Breast epithelium (tissue), 4 donors: ENCODE measurements at places on chromosomes 7 and 10. TPM values are rescaled to one million over a fixed set of nuclear protein-coding genes. Genes with fewer than 3 reads are reported as not detected.

Gene SFXN3
- total RNA-seq = 63.7 TPM

GRCh38 chr10:80697926-80698325 is 160.2 kb downstream of the SH2D4B start:
- no peak for DNase-seq

DNA sequence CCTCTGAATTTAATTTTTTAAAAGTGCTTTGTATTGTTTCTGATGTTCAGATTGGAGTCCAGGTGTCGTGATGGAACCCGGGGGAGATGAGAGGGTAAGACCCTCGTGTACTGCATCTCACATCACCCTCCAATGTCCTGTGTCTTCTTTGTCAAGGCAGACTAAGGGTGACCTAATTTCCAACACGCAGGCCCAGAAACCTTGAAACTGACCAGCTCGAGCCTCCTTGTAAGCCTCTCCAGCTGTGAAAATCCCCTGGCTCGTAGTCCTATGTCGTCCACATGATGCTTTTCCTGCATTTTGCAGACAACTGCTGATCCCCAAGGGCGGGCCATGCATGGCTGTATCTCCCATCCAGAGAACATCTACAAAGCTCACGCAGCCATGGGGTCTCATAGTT is 220.2 kb downstream of the ARHGAP12 start:
- DNase-seq = no peak

GRCh38 chr7:70091362-70091761 is 493.1 kb downstream of the AUTS2 start:
- DNase-seq = no peak

DNA sequence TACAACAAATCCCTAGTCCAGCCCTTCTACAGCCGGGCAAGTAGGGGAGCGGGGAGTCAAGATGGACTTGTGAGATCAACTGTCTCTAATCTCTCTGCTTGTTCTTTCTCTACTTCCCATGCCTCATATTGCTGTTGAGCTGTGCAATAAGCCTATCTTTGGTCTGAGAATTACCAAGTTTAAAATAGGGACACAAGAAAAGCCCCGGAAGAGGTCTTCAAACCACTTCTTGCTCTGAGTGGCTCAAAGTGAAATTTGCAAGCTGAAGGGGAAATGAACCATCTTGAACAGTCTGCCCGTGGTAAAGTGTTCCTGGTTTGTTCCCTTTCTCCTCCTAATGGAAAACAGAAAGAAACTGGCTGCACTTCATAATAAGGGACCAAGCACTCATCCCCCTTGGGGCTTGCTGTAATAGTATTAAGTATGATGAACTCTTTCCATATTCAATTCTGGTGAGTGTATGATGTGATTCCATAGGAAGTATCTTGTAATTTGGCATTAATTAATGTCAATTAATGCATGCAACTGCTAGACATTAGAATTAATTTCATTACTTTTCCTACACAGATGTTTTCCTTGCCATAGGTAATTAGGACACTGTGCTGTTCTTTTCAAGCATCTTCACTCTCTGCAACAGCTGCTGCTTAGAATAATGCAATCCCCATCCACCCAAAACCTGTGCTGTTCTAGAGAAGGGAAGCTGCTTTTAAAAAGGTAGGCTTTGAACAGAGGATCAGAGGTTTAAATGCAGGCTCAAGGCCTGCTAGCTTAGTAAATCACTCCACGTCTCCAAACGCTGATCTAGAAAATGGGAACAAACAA is 449.6 kb downstream of the SORCS1 start:
- DNase-seq = no peak

DNA sequence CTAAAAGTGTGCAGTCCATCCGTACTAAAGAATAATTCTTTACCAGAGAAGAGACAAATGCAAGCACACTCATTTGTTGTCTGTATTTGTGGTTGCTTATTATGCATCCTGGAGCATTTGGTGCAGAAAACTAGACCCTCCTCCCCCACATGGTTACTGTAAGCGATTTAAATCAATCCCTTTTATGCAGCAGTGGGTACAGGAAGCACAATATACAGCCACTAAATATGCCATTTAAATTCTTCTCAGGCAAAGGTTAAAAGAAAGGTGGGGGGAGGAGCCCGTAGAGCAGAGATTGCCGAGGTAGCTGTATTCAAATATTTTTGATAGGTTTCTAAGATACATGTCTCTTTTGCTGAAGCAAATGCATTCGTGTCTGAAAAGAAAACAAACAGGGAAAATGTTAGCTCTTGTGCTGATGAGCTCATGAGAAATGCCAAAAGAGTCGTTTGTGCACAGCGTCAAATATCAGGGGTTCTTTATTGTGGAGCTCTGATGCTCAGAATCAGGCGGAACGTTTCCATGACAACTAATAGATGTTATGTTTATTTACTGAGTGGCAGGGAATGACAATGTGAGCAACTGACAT is 131.3 kb upstream of the NPVF start:
- DNase-seq = no peak

DNA sequence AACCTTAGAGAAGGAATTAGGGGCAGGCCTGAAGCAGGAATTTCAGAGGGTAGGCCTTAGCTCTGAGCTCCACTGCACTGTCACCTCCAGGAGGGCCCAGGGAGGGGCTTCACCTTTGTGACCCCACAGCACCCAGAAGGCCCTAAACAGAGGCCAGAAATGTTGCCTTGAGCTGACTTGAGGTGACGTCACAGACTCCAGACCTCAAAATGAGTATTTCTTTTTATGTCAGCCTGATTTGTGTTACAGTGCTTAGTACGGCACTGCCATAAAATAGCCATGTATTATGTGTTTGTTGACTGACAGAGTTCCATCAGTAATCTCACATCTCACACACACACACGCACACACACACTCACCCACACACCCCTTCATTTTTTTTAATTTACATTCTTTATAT is 211.2 kb downstream of the CCDC3 start:
- no peak for DNase-seq

DNA sequence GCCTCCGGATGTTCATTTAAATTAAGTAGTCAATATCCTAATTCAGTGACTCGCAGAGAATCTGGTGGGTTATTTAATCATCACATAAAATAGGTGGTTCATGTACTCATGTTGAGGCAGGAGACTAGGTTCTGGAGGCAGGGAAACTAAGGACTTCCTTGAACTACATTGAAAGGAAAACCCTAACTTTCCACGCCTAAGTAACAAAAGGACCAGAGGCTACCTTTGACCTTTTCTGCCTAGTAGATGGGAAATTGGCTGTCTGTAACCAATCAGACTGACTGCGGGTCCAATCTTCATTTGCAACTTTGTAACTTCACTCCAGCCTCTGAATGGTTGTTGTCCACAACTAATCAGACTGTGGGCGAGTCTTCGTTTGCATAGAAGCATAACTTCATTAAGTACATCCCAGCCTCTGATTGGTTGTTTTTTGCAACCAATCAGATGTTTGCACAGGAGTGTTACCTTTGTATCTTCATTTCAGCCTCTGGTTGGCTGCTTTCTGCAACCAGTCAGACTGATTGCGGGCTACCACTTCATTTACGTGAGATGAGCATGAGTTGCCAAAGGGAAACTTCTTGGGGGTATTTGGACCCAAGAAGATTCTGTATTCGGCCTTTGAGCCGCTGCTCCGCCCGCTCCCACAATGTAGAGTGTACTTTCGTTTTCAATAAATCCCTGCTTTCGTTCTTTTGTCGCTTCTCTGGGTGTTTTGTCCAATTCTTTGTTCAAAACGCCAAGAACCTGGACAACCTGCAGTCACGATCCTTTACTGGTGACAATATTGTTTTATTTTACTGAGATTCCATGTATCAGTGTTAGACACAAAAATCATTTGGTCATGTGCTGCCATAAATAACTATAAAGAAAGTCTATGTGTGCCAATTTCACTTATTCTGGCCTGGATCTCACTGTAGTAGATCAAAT is 1.7 kb upstream of the ST7 start:
- DNase-seq = no peak

DNA sequence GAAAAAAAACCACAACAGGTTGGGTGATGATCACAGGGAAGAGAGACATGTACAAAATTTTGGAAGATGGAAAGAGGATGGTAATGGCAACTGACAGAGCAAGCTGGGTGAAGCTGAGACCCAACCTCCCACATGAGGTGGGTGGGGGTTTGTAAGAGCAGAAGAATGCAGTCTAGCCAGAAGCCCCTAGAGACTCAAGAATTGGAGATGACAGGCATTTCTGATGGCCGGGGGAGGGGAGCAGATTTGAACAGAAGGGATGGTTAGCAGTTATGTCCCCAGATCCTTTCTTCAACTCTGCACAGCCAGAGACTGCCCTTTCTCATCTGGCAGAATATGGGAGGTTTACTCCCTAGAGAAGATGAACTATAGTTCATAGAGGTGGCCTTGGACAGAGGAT is 208.0 kb downstream of the GALNT17 start:
- no peak for DNase-seq

DNA sequence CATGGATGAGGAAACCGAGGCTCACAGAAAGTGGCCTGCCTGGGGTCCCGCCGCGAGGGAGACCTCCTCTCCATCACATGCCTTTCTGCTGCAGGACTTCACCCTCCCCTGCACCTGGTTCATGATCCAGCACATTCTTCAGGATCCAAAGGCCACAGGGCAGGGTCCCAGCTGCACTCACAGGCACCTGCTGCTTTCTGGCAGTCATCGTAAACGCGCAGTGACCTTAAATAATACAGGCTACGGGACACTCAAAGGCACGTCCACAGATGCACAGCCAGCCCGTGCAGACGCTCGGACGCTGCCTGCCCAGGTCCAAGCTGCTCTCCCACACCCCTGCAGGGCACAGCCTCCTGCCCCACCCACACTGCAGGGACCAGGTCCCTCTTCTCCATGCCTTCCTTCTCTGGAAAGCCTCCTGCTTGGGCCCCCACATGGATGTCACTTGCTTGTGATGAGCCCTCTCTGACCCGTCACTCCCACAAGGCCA is 49.9 kb downstream of the CALML3 start:
- DNase-seq = no peak

DNA sequence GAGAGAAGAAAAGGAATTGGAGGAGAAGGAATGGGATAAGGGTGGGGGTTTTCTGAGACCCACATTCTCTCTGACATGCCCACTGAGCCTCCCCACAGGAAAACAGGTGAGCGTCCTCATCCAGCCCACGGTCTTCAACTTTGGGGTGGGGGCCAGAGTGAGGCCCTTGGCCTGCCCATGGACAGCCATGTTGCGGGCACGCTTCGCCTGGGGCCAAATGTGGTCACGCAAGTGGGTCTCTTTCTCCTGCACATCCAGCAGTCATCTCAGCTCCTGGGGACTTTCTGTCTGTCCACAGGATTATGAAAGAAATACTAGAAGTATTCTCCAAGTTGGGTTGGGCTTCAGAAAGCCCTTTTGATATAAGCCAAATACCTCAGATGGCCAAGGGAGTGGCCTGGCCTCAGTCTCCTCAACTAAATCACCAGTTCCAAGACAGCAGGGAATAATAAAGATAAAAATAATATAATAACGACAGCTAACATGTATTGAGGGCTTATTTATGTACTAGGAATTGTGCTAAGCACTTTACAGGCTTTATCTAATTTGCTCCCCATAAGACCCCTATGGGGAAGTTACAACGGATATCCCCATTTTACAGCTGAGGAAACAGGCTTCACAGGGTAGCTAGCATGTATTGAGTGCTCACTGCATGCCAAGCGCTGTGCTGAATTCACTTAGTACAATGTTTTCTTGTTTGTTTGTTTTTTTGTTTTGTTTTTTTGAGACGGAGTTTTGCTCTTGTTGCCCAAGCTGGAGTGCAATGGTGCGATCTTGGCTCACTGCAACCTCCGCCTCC is 57.2 kb upstream of the LBX1 start:
- DNase-seq = no peak

- peak; percentile 71 for DNase-seq
Measured at GRCh38 chr7:100483090-100483721, 521 bp upstream of the NYAP1 start.

DNA sequence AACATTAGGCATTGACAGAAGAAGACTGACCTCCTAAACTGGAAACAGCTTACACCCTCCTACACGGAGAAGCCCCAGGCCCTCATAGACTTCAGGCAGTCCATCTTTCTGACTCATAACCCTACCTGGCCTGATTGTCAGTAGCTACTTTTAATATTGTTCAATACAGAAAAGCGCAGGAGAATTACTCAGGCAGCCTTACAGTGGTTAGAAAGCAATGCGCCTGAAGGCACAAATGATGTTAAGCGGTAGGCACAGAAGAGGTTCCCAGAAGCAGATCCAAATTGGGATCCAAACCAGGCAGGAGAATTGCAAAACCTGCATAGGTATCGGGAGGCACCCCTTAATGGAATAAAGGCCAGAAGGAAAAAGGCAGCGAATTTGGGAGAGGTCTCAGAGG is 5.4 kb upstream of the CYREN start:
- DNase-seq = peak; percentile 78

GRCh38 chr7:87806150-87806549 is 70.0 kb downstream of the SLC25A40 start:
- DNase-seq = no peak

Gene TMEM196
- not detected for total RNA-seq

- DNase-seq = no peak
Measured at GRCh38 chr10:121818599-121818998, 109.2 kb downstream of the ATE1 start.

DNA sequence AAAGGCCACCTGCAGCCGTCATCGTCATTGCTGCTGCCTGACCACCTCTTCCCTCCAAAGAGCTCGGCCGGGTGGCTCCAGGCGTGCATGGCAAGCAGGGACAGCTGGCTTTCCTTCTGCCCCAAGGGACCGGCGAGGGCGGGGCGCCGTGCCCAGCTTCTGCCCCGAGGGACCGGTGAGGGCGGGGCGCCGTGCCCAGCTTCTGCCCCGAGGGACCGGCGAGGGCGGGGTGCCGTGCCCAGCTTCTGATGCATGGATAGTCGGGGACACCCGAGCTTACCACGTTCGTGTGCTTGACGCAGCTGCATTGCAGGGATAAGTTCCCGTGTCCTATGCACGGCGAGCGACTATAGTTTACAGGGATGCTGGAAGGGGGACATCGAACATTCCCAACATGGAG is 27.0 kb downstream of the CFAP46 start:
- DNase-seq = no peak

- DNase-seq = no peak
Measured at GRCh38 chr7:35849158-35849831, 48.4 kb downstream of the SEPTIN7 start.

DNA sequence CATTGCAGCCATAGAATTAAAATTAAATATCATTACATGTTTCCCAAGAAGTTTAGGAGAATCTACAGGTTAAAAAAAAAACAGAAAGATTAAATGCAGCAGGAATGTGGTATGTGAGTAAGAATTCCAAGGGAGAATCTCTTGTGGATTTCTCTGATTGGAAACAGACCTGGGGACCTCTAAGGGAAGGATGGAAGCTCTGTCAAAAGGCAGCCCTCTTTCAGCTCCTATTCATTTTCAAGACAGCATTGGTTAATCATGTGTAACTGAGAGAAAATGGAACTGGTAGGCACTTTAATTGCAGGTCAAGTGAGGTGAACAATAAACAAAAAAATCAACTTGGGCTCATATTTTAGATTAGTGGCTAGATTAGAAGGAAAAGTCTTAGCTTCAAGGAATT is 81.4 kb upstream of the MTPN start:
- DNase-seq = no peak

Gene ECHDC3
- 132 TPM for total RNA-seq

GRCh38 chr7:21941611-21942141 is 4.0 kb downstream of the CDCA7L start:
- DNase-seq = no peak

- DNase-seq = no peak
Measured at GRCh38 chr7:11297764-11298163, 324.1 kb downstream of the PHF14 start.
